ENCODE measurements at places on chromosomes 5 and 9.

DNA sequence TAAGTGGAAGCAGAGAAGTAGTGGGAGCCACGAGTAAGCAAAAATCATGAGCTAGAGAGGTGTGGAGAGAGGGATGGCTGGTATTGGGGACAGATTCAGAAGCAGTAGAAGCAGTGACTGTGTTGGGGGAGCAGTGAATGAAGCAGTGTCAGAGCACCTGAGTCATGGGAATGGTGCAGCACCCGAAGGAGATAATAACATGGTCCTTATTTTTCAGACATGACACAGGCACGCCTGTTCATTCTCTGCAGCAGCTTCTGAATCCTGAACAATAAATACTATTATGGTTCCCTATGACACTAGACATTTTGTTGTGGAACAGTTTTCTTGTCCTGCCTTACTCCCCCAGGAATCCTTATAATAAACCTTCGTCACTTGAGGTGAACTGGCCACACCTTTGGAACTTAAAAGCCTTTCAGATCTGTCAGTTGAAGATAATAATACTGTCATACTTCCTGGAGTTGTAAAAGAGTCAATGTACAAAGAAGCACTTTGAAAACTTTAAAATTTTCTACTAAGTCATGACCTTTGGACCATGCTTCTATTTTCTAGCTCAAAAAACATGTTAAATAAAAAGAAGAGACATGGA, 7.0 kb upstream of the RASA1 start:
- DNase-seq, result no peak

- peak; percentile 32 for DNase-seq
Observed at GRCh38 chr5:170846416-170846815, 15.4 kb upstream of the RANBP17 start.

GRCh38 chr9:19927560-19927959, 138.7 kb upstream of the SLC24A2 start:
- DNase-seq, result no peak

DNA sequence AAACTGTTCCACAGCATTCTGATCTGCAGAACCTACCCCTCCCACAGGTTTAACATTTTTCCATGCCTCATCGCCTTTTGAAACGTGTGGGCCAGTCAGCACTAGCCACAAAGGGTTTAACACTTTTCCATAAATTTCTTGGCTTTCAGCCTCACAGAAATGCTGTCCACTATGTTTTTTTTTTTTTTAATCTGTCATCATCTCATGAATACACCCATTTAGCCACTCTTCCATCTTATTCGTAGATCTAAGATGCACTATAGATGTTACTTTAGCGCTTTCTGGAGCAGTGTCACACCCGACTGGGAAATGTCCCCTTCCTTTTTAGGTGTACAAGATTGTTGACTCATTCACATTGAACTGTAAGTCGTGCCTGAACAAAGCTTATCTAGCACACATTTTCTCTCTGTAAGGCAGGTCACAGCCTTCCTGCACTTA, 62.3 kb downstream of the GCNT1 start:
- DNase-seq, result no peak

DNA sequence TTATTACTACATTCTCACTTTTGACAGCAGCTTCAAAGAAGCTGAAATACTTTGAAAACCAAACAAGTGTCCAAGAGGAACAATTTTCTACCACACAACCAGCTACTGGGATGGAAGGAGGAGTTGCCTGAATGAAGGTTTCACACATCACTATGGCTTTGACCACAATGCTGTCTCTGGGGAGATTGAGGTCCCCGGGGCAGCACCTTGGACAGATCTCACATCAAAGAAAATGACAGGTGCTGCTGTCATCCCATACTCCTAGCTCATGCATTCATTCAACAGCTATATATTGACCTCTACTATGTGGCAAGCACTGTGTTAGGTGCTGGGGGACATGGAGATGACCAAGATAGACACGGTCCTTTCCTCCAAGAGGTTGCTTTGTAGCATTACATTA, 233.2 kb upstream of the RASEF start:
- DNase-seq, result no peak

- DNase-seq, result no peak
Observed at GRCh38 chr9:86253577-86253976, 5.9 kb downstream of the C9orf153 start.

DNA sequence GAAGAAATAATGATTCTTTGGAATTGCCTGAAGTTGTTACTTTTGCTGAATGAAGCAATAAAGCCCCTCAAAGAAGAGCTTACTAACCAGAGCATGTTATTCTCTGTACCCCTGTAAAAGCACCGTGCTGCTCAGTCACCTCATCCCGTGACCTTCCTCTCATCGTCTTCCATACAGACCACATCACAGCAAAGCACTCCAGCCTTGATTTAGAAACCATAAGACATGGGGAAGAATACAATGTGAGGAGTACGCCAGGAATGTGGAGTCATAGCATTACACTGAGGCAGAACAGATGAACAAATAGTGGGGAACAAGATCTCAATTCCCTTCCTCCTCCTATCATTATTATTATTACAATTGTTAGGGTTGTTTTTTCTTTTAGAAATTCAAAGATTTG, 49.1 kb downstream of the ERAP1 start:
- peak; percentile 18 for DNase-seq

Measured in EH (cell line).